ENCODE measurements at places on chromosomes 16 and 17. TPM values are rescaled to one million over a fixed set of nuclear protein-coding genes. Genes with fewer than 3 reads are reported as not detected.
A peak's percentile ranks its signal among the peaks of the same experiment; 100 is the strongest.

The ACTG1 gene
- total RNA-seq = 4,136 TPM

The KRT24 gene
- not detected for total RNA-seq

GRCh38 chr17:5344914-5345313 lies 62.8 kb downstream of the RABEP1 start:
- DNase-seq = no peak

DNA sequence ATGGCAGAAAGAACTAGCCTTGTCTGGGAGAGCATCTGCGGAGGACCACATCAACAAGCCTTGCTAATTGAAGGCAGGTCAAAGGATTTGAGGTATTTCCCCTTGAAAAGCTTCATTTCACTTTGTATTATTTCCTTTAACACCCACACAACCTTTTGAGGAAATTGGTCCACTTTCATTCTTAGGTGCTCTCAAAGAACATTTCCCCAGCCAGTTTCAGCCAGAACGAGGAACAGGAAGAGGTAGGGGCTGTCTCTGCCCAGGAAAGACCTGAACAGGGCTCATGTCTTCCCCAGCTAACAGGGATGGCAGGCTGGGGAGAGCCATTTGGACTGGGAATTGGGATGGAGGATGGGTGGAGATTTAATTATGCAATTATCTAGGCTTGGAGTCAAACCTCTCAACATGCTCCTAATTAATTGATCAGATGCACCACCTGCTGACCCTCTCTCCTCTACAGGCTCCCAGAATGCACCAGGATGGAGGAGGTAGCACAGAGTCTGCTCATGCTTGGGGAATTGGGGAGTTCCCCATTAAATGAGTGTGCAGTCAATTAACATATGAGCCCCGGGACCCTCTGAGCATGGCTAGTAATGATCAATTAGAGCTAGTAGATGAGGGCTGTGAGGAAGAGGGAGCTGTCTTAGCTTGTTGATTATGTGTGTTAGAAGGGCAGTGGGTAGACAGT lies 84.6 kb downstream of the GP2 start:
- DNase-seq = no peak

GRCh38 chr17:60231234-60231633 lies 81.5 kb downstream of the CA4 start:
- no peak for DNase-seq

GRCh38 chr16:48511071-48511540 lies 98.9 kb downstream of the N4BP1 start:
- no peak for DNase-seq

GRCh38 chr16:84194470-84195200 lies 3.7 kb downstream of the ADAD2 start:
- no peak for DNase-seq

DNA sequence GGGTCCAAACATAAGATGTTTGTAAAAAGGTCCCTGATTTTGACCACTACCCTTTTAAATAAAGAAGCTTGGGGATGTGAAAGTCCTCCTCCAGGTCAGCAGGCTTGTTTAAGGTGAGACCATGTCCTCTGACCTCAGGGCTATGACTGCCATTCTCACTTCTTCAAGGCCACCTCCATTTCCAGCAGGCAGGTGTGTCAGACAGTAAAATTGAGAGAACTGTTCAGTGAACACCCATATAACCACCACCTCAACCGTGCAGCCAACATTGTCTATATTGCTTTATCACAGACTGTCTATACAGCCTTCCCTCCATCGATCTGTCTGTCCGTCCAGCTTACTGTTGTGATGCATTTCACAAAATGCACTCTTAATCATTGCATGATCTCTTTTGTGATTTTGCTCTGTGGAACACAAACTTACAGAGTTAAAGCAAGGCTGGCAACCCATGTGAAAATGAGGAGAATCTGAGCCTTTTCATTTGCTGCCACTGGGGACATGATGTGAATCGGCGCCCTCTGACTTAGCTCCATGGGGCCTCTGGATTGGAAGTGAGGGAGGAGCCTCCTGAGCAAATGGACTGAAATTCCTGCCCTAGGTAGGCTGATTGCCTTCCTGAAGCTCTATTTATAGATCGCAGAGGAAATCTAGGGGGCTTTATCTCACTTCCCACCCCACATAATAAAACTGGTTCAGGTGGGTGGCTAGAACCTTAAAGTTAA lies 53.8 kb downstream of the ZNRF1 start:
- peak; percentile 51 for DNase-seq

DNA sequence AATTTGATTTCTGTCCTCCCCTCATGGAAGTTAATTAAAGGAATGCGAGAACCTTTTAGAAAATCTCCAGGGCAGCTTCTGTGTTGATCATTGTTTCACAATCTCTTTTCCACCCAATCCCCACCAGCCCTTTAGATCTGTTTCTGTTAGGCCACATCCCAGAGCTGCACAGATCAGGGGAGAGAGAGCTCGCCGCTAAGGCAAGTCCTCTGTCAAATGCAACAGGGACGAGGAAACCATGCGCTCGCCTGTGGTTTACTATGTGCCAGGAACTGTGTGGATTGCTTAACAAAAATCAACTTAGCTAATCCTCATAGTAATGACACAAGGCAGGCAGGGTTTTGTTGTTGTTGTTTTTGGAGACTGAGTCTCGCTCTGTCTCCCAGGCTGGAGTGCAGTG lies 115.4 kb downstream of the SALL1 start:
- DNase-seq = no peak
